ENCODE measurements at places on chromosomes 7 and 10.

GRCh38 chr7:80215734-80216133, 81.1 kb downstream of the GNAI1 start:
- DNase-seq, result no peak

GRCh38 chr10:44897049-44897448, 14.1 kb upstream of the TMEM72 start:
- no peak for DNase-seq

DNA sequence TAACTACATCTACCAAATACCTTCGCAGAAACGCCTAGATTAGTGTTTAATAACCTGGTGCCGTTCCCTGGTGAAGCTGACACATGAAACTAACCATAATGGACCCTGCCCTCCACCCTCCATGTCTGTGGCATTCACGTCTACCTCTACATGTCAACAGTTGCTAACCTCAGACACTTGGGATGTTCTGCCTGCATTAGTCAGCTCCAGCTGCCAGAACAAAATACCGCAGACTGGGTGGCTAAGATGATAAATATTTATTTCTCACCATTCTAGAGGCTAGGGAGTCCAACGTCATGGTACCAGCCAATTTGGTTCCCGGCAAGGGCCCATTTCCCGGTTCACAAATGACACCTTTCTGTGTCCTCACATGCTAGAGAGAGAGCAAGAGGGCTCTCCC, 118.5 kb upstream of the CHST15 start:
- DNase-seq, result no peak

GRCh38 chr10:103246324-103246723, 637 bp downstream of the RPEL1 start:
- DNase-seq, result no peak

GRCh38 chr10:103493916-103494877, 692 bp downstream of the NEURL1 start:
- no peak for DNase-seq

- no peak for DNase-seq
Measured at GRCh38 chr10:75910032-75910431, 478.6 kb downstream of the LRMDA start.

GRCh38 chr10:85874208-85874607, 492.4 kb downstream of the GRID1 start:
- DNase-seq, result no peak

- DNase-seq, result no peak
Measured at GRCh38 chr7:80918909-80919721, at the start of gene SEMA3C. SEMA3C (minus strand) TSS chr7:80919051; CDS start chr7:80916781, 2,270 bp downstream.

DNA sequence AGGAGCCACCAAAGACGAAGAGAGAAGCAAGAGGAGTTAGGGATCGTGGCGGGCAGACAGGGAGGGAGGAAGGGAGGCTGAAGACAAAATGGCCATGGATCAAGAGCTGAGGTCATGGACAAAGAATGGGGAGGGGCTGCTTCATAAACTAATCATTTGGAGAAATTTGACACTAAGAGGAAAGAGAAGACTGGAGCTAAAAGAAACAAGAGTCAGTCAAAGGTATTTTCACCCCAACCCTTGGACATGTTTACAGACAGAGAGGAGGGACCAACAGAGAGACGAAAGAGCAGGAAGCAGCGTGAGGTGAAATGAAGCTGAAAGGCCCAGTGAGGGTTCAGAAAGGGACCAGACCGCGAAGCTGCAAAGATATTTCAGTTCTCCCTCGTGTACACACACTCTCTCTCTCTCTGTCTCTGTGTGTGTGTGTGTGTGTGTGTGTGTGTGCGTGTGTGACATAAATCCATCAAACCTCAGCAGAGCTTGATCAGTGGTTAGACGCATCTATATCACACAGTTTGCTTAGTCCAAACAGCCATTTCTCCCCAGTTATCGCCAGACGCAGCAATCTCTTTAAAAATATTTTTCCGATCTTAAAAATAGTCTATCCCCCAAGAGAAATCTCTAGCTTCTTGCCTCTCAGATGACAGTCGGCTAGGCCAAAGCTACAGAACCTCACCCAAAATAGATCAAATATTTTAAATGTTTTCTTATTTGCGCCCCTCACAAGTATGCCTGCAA, 12.5 kb upstream of the CALD1 start:
- DNase-seq, result no peak

DNA sequence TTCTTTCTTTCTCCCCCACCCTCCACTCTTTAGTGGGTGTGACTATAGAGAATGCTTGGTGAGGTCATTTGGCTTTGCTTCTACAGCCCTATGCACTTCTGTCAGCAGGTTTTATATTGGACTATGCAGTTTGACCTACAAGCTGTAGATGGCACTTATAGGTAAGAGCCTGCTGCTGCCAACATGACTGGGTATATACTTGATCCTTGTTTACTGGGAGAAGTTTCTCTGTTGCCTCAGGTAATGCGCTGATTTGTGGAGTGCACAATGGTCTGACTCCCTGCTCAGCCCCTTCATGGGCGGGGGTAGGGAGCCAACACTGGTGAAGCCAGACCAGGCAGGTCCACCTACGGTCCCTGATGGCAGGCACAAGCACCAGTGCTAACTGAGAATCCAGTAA, 33.7 kb upstream of the C7orf33 start:
- peak; percentile 43 for DNase-seq

- DNase-seq, result no peak
Measured at GRCh38 chr7:19869979-19870378, 96.6 kb upstream of the TMEM196 start.

- DNase-seq, result no peak
Measured at GRCh38 chr7:138739859-138740258, 38.7 kb upstream of the SVOPL start.

DNA sequence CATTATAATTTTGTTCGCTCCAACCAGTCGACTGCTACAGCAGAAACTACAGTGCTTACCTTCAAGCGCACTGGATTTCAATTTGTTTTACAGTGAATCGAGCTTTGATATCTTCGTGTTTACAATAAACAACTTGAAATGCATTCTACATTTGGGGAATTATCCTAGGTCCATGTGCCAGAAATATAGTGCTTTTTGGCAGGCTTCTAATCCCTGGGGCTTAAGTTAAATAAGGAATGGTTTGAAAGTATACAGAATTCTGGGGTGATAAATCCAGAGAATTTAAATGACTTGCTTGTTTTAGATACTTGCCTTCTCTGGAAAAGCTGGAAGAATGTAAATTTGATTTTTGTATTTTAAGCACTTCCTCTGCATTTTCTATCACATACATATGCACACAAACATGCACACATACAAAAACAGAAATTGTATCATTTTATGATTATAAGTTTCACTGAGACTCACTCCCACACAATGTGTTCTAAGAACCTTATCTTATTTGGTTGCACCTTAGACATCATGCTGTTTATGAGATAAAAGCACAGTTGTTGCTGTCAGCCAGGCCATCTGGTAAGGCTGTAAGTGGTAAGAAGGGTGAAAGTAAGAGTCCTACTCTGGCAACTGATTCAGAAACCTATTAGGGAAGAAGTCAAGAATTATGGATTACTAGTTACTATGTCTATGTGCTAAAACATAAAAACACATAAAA, 347.2 kb upstream of the KCND2 start:
- DNase-seq, result no peak

DNA sequence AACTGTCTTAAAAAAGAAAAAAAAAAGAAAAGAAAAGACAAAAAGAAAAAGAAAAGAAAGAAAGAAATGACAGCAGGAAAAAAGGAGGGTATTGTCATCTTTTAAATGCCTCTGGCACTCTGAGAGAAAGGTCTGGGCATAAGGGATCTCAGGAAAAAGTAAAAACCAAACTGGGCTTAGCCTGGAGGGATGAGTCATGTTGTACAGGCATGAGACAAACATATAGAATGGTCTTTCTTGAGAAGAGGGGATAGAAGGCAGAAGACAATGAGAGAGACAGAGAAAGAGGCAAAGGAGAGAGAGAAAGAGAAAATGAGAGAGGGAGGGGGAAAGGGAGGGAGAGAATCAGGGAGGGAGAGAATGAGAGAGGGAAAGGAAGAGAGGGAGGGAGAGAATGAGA, 32.3 kb upstream of the KCNMA1 start:
- DNase-seq, result no peak

DNA sequence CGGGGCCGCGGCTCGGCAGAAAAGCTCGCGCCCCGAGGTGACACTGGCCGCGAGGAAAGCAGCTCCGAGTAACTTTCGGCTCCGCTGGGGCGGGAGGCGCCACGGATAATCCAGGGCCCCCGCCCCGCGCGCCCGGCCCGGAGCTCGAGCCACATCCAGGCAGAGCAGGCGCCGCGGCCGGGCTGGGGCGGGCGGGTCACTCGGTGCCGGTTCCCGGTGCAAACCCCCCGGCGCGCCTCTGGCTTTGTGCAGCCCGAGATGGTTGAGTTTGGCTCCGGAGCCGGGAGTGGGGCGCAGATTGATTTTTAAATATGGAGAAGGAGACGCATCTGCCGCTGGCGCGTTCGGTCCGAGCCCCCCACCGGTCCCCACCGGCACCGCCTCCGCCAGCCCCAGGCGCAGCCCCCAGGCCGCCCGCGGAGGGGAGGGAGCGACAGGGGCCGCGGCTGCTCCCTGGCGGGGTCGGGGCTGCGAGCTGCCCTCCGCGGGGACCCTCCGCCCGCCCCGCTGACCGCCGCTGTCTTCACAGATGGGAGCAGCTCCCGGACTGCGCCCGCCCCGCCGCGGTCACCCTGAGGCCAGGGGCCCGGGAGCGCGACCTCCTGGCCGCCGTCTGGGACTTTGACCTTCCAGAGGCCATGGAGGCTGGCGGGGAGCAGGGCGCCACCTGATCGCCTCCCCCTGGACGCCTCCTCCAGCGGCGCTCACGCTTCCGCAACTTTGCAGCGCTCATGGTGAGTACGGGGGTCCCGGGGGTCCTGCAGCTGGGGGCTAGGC, 643 bp downstream of the ADGRA1 start:
- DNase-seq, result no peak

DNA sequence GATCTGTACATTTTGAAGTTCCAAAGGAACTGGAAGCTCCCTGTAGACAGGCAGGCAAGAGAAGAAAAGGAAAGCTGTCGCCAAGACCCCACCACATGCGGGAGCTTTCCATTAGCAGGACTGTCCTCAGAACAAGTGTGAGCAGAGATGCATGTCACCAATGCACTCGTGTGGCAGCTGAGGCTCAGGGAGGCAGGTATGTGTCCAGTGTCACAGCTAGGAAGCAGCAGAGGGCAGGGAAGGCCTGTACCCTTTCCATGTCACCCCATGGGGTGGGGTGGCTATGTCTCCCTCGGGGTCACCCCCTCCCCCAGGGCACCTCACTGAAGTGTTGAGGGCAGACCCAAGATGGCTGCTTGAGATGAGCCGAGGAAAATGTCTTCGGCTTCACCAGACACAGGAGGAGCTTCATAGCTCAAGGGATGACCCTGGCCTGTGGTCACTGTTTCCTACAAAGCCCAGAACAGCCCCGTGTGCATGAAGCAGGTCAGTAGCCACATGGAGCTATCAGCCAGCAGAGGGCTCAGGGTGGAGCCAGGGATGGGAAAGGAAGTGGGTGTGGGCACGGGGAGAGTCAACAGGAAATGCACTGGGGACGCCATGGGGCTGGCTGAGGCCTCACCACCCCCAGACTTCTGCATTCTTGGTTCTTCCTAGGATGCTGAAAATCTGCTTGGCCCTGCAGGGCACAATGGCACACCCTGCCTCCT, 96.6 kb downstream of the FAM53B start:
- DNase-seq, result peak; percentile 38

- DNase-seq, result peak; percentile 78
Measured at GRCh38 chr7:35722054-35722849, 27.3 kb upstream of the HERPUD2 start.

GRCh38 chr10:49661140-49661856, 18.2 kb upstream of the C10orf53 start:
- no peak for DNase-seq

DNA sequence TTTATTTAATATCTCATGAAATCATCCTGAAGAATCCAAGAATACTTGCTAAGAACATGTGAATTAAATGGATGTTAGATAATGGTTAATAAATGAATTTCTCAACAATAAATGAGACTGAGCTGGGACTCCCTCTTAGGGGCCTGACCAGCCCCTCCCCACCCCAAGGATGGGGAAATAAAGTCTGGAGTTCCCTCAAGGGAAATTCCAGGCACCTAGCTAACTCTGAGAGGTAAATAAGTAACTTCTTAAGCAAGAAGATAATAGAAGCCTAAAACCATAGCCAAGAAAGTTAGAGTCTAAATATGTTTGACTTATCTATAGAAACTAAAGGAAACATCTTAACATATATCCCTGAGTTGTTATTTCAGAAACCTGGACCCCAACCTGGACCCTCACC, 32.2 kb upstream of the PPP1R9A start:
- DNase-seq, result no peak

DNA sequence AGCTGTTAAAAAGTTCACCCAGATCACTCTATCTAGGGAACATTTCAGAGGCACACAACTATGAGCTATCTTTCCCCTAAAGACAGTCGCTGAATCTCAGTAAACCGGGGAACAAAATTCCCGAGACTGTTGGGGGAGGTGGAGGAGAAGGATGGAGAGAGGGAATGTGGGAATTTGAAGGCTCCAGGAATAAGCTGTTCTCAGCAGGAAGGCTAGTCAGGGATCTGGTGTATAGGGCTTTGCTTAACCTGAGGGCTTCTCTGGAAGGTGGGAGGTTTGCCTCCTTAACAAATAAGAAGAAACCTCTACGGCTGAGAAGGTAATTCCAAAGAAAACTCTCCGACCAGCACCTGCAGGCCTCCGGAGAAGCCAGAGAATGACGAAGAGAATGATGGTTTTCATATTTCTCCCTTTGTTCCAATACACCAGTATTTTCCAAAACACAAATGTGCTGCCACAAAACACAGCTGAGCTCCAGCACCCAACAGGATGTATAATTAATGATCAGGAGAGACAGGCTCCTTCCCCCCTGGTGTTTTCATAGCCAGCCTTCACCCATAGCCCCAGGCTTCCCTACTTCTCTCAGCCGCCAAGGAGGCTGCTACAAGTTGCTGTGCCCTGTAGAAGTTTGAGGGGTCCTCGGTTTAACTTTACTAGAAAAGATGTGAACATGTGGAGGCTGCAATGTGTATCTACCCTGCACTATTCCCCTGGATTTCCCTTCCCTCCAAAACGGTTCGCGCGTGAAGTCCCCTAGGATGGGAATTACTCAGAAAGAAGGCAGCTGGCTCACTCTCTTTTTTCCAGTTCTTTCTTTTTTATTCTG, 2.0 kb downstream of the KCNMA1 start:
- DNase-seq, result no peak

GRCh38 chr7:113085781-113086390, 741 bp downstream of the GPR85 start:
- DNase-seq, result no peak

- no peak for DNase-seq
Measured at GRCh38 chr7:48280100-48280499, 108.8 kb downstream of the ABCA13 start.

DNA sequence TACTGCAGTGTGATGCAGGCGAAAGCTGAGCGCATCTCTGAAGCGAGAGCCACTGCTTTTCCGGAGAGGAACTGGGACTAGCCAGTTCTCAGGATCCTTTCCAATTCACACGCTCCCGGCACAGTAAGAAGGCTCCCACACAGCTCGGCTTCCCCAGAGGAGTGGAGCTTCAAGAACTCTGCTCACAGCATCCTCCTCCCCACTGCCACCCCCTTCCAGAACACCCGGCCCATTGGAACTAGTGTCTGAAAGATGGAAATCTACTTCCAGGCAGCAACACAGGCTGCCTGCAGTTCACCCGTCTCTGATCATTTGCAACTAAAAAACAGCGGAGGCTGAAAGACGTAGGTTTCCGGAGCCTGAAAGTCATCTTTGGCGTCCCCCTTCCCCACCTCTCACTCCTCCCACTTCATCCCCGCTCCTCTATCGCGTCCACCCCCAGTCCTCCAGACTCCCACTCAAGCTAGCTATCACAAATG, at the start of gene DGKB:
Gene DGKB (minus strand): TSS at position 163 of the 479 bp plus-strand sequence.
- no peak for DNase-seq

Measured in stimulated activated effector memory CD8-positive, alpha-beta T cell treated with anti-CD3 and anti-CD28 coated beads, Interleukin-12 subunit alpha, Interleukin-12 subunit beta, amount 100 ng/mL, for 72 hours (primary cell).